Adipocyte (in vitro differentiated cells): ENCODE measurements at places on chromosomes 6 and 20.

GRCh38 chr6:154592199-154592860, 81.8 kb upstream of the CNKSR3 start:
- no peak for DNase-seq

DNA sequence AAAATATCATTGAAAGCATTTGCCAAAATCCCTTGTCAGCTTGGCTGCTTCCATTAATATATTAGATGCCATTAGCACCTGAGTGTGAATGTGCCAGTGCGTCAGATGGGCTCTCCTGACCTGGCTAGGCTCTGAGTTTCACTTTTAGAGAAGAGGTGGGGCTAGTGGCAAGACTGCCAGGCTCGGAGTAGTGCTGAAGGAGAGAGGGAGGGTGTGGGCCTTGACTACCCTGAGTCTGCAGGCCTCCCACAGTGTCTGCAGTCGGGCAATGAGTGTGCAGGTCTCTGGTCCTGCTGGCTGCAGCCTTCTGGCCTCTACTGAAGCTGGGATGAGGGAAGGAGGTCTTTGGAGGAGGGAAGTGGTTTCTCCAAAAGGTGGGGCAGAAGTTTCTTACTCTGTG, 34.6 kb upstream of the PNPLA1 start:
- no peak for DNase-seq

- DNase-seq, result no peak
Measured at GRCh38 chr20:32556312-32557184, 28.6 kb downstream of the NOL4L start.

DNA sequence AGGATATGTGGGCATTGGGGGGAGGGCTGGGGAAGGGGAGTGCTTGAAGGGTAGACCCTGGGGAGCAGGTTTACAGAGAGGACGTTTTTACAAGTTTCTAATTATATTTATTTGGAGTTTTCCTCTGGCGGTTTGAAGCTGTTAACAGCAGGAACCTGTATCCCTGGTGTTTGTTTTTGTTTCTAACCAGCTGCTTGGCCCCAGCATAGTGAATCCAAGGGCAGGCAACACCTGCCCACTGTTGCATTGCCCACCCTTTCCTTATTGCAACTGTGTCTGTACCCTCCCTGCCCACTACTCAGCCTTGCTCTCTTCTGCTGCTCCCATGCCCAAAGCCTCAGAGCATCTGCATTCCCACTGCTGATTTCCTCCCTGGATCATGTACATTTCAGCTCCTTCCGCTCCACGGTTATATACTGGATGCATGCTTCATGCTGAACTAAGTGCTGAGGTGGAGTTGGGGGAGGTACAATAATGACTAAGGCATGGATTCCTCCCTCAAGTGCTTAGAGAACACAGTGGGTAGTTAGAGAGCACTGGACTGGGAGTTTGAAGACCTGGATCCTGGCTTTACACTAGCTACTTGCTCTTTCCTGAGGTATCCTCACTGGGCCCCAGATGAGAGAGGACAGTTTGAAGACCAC, 6.0 kb downstream of the SCUBE3 start:
- DNase-seq, result no peak

DNA sequence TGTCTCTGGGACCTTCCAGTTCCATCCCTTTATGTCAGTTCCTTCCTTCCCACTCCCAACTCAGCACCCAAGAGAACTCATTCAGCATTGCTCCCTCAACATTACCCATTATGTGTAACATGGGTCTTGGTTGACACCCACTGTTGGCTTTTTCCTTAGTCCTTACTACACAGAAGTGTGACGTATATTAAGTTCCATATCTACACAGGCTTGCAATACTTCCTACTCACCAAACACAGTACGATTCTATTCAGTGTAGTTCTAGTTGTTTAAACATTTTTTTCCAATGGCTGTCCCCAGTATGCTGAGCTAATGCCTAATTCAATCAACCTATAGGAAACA, 37.7 kb downstream of the ARHGAP18 start:
- DNase-seq, result no peak

- peak; percentile 53 for DNase-seq
Measured at GRCh38 chr6:52420668-52421358, 671 bp downstream of the EFHC1 start.

GRCh38 chr6:122736163-122736562, 43.4 kb upstream of the FABP7 start:
- DNase-seq, result no peak

GRCh38 chr6:11129908-11130565, 18.5 kb upstream of the ERVFRD-1 start:
- no peak for DNase-seq

GRCh38 chr6:110358553-110359160, 508 bp upstream of the METTL24 start:
- peak; percentile 20 for DNase-seq

DNA sequence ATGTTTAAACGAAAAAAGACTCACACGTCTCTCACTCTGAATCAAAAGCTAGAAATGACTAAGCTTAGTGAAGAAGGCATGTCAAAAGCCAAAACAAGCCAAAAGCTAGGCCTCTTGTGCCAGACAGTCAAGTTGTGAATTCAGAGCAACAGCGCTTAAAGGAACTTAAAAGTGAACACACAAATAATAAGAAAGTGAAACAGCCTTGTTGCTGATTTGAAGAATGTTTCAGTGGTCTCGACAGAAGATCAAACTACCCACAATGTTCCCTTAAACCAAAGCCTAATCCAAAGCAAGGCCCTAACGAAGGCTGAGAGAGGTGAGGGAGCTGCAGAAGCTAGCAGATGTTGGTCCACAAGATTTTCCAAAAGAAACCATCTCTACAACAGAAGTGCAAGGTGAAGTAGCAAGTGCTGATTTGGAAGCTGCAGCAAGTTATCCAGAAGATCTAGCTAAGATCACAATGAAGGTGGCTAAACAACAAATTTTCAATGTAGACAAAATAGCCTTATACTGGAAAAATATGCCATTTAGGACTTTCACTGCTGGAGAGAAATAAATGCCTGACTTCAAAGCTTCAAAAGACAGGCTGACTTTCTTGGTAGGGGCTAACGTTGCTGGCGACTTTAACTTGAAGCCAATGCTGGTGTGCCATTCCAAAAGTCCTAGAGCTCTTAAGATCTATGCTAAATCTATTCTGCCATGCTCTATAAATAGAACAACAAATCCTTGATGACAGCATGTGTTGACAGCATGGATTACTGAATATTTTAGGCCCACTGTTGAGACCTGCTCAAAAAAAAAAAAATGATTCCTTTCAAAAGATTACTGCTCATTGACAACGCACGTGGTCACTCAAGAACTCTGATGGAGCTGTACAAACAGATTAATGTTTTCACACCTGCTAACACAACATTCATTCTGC, 40.3 kb downstream of the SEC63 start:
- DNase-seq, result no peak
